ENCODE measurements at places on chromosomes 16 and 17.

DNA sequence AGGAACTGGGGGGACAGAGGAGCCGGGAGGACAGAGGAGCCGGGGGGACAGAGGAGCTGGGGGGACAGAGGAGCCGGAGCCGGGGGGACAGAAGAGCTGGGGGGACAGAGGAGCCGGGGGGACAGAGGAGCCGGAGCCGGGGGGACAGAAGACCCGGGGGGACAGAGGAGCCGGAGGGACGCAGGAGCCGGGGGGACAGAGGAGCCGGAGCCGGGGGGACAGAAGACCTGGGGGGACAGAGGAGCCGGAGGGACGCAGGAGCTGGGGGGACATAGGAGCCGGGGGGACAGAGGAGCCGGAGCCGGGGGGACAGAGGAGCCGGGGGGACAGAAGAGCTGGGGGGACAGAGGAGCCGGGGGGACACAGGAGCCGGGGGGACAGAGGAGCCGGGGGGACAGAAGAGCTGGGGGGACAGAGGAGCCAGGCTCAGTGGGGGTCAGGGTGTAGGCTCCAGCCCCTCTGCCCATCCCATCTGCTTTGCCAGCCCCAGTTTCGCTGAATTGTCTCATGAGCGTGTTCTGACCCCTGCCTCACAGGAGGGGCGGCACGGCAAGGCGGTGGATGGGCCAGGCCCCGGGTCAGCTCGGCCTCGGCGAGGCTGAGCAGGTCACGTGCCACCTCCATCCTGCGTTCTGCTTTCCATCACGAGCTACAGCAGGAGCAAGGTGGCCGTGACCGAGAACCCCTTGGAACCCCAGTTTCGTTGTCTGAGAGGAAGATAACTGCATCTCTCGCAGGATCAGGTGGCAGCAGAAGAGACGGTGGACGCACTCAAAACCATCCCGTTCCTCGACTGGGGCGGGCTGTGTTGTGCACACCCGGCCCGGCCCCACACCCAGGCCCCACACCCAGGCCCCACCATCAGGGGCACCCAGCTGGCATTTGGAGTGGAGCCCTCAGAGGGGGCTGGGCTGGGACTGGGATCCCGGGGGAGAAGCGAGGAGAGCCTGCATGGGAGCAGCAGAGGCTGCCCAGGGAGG, 26.1 kb upstream of the CBFA2T3 start:
- no peak for DNase-seq

DNA sequence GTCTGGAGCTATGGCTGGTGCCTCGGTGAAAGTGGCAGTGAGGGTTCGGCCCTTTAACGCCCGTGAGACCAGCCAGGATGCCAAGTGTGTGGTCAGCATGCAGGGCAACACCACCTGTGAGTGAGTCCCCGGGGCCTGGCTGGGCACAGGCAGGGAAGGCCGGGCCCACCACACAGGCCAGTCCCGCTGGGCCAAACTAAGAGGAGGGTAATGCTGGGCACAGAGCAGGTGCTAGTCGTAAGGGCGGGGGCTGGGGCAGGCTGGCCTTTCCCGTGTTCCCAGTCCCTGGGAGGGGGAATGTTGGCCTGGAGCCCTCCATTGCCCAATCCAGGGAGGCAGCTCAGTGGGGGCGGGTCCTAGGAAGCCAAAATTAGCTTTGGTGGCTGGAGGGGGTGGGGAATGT, 2.5 kb downstream of the KIF1C start:
- no peak for DNase-seq

DNA sequence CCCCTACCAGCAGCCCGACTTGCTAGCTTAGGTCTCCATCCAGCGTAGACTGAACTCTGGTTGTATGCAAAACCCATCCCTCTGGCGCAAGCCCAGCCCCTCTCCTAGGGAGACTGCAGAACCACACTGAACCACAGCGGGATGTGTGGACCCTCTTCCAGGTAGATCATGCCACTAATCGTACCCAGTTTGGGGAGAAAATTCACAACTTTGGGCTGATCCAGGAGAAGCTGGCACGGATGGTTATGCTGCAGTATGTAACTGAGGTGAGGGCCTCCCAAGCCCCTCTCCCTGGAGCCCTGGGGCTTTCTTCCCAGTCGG, 3.2 kb downstream of the ACADVL start:
- DNase-seq: no peak

- no peak for DNase-seq
Measured at GRCh38 chr17:50311112-50311460, 34.8 kb upstream of the XYLT2 start.

DNA sequence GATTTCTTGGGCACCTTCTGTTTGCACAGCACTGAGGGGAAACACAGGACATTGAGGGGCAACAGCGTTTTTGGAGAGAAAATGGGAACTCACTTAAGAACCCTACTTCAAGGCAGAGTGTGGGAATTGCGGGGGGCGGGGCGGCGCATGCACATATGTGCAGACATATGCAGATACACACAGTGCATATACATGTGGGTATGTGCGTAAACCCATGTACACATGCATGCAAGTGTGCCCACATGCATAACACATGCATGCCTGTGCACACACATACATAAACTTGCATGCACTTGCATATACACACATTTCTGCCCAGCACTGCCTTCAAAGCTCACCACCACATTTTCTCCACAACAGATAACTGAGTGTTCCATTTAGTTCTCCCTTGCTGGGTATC, 32.4 kb downstream of the NLRC5 start:
- DNase-seq: no peak
